CD4-positive, alpha-beta T cell (primary cell): ENCODE measurements at places on chromosomes 2 and 18. TPM values are rescaled to one million over a fixed set of nuclear protein-coding genes. Genes with fewer than 3 reads are reported as not detected.

ACMSD gene
- not detected for total RNA-seq

DNA sequence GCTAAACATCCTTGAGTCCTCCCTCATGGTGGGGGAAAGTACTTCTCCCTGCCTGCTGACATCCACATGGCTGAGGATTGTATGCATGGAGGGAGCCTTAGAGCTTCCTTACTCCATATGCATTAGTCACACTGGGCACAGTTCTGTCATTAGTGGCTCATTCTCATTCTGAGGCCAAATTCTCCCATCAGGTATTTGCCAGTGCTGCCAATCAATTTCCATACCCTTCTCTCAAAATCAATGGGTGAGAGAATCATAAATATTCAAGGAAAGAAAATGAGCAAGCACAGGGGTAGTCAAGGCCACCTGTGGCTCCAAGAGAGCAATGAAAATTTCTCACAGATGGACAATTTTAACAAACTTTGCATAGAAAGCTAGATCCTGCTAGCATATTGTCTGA is 422.6 kb upstream of the SETBP1 start:
- no peak for DNase-seq

GRCh38 chr2:240223631-240224030 is 83.2 kb upstream of the OTOS start:
- DNase-seq = no peak

DNA sequence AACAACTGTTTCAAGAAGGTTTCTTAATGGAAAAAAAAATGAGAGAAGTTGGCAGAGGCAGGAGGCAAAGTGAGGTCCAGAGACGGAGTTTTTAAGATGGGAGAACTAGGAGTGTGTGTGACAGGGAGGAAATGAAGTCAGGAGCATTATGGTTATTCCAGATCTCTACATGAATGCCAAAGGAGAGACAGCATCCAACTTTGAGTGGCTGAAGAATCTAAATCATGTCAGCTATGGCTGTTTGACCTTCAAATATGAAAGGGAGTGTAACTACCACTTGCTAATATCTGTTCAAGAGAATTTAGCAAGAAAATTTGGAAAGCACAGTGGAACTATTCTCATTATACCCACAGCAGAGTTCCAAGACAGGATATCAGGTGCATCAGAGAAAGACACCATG is 81.2 kb upstream of the CCBE1 start:
- no peak for DNase-seq

GRCh38 chr2:74619651-74620297 is 28.4 kb downstream of the M1AP start:
- no peak for DNase-seq

GRCh38 chr2:72554381-72554780 is 271.5 kb downstream of the EXOC6B start:
- DNase-seq = no peak

DNA sequence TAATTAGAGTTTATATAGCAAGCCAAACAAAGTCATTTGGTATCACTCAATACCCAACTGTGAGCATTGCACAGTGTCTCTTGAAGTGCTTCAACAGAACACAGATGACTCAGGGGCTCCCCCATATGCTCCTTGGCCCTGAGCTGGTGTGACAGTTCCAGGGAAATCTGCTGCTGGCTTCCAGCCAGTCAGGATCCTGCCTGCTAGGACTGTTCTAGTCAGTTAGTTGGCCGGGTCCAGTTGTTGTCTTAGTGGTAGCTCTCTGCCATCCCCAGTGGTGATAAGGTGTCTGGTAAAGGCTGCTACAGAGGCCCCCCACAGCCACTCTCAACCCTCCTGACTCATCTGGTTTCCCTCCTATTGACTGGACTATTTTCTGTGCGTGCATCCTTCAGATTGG is 100.3 kb downstream of the IRS1 start:
- no peak for DNase-seq

DNA sequence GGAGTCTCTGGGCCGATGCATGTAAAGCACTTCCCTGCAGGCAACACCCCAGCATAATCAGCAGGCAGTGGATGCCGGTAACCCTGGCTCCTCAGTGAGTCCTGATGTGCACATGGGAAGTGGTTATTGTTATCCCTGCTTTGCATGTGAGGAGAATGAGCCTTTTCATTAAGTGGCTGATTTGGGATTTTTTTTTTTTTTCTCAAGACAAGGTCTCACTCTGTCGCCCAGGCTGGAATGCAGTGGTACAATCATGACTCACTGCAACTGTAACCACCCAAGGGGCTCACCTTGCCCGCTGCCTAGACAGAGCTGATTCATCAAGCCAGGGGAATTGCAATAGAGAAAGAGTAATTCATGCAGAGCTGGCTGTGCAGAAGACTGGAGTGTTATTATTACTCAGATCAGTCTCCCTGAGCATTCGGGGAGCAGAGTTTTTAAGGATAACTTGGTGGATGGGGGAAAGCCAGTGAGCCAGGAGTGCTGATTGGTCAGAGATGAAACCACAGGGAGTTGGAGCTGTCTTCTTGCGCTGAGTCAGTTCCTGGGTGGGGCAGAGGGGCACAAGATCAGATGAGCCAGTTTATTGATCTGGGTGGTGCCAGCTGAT is 95.4 kb downstream of the SOCS6 start:
- no peak for DNase-seq

SEMA4F gene
- 7.3 TPM for total RNA-seq

DNA sequence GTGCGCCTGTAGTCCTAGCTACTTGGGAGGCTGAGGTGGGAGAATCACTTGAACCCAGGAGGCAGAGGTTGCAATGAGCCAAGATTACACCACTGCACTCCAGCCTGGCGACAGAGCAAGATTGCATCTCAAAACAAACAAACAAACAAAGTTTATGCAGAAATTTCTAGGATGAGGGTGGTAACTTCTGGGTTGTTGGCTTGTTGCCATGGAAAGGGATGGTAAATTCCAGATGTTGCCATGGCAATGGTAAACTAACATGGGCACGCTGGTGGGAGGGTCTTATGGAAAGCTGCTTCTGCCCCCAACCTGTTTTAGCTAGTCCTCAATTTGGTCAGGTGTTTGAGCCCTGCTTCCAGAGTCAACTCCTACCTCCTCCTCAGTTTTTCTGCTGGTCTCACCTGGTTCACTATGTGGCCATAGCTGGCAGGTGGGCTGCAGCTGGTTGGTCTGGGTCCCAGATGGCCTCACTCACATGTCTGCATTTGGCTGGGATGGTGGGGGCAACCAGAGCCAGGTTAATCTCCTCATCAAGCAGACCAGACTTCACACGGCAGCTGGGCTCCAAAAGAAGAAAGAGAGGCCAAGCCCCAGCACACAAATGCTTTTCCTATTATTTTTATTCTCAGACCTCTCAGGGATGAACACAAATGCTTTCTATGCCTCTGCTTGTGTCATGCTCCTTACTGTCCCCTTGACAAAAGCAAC is 26.6 kb upstream of the TEX44 start:
- DNase-seq = no peak

DNA sequence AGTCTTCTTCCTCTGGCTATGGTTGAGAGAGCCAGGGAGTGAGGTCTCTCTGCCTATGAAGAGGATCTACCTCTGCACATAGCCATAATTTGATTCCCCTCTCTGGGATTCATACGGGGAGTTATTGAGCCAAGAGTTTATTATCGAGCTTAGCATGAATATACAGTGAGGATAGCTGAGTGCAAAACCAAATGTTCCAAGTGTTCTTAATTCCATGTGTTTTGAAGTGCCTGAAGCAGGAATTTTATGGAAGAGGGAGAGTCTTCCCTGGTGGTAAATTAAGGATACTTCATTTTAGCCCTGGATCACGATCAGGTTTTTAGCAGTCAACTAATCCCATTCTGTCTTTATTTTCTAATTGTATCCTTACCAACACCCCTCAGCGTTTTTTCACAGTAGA is 270.6 kb downstream of the C1D start:
- DNase-seq = no peak

GRCh38 chr2:176112375-176113302 is 3.9 kb upstream of the HOXD10 start:
- no peak for DNase-seq

ASB18 gene
- total RNA-seq = not detected

EGR4 gene
- total RNA-seq = 0.14 TPM

DNA sequence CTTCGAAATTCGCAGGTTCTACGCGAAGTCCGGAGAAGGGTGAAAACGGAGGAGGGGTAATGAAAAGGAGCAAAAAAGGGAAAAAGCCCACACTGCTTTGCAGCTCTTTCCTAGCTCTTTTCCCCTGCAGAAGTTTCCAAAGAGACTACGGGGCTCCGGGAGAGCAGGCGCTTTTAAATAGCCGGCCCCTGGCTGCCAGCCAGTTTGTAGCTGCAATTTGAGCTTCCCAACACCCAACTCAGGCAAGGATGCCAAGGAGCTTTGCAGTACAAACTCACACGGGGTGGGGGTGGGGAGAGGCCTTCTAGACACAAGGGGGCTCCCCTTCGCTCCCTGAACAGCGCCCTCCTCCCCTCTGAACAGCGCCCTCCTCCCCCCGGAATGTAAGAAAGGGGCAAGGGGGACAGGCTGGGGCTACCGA is at the start of gene IGFBP5:
Gene IGFBP5 (minus strand): TSS at position 149 of the 421 bp plus-strand sequence. CDS start 774 bp downstream, outside the sequence.
- DNase-seq = no peak

DNA sequence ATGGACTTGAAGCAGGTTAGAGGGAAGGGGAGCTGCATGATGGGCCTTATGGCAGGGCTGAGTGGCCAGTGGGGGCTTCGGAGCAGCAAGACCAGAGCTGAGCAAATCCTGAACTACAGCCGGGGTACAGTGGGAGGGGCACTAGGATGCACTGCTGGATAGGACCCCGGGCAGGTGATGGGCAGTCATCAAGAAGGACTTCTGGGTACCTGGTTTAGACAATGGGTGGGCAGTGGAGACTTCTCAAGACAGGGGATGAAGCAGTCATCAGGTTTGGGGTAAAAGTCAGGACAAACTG is 507.4 kb upstream of the MYT1L start:
- DNase-seq = no peak

- DNase-seq = no peak
Observed at GRCh38 chr2:232249096-232249495, 129.5 kb upstream of the ALPP start.

- DNase-seq = no peak
Observed at GRCh38 chr2:222698276-222698675, 26.8 kb downstream of the MOGAT1 start.

DNA sequence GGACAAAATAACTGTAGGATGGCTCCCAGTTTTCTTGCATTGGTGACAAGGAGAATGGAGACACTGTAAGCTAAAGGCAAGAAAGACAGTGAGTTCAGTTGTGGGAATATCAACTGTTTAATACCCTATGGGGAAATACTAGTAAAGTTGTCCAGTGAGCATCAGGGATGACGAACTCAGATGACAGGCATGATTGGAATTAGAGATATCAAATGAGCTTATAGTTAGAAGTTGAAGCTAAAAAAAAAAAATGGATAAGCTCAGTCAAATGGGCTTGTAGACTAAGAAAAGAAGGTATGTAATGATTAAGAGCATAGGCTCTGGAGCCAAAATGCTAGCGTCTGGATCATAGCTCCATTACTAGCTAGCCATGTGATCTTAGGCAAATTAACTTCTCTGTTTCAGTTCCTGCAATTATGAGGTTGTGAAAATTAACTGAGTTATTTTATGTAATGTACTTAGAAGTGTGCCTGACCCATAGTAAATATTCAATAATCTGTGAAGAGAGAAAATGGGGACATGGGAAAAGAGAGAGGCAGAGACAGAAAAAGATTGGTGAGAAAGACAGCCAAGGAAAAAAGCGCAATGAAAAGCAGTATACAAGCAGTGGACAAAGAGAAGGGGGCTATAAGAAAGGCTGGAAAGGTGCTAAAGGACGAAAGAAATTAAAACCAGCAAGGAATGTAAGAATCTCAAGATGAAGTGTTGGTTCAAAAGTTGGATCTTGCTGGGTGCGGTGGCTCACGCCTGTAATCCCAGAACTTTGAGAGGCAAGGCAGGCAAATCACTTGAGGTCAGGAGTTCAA is 95.7 kb upstream of the SLC39A10 start:
- no peak for DNase-seq

GRCh38 chr18:24567199-24567598 is 106.8 kb downstream of the HRH4 start:
- DNase-seq = no peak

TMEM169 gene
- 0.27 TPM for total RNA-seq

GRCh38 chr2:216855605-216856004 is 4.3 kb downstream of the TNP1 start:
- no peak for DNase-seq

- no peak for DNase-seq
Observed at GRCh38 chr2:68739595-68740399, 5.2 kb downstream of the ARHGAP25 start.

DNA sequence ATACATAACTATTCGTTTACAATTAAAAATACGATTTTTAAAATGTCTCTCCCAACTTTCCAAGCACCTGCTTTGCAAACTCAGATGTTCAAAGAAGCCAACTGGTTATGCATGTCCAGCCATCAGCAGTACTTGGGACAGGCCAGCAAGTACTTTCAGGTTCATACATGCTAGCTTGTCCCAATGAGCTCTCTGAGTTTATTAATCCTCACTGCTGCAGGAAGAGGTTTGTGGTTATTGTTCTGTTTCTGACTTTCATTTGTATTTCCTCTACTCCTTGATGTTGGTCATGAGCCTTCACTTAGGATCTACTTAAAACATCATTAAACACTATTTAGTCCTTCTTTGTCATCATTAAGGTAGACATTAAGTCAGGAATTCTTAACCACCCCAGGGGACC is 374.1 kb downstream of the LRATD1 start:
- DNase-seq = no peak

DNA sequence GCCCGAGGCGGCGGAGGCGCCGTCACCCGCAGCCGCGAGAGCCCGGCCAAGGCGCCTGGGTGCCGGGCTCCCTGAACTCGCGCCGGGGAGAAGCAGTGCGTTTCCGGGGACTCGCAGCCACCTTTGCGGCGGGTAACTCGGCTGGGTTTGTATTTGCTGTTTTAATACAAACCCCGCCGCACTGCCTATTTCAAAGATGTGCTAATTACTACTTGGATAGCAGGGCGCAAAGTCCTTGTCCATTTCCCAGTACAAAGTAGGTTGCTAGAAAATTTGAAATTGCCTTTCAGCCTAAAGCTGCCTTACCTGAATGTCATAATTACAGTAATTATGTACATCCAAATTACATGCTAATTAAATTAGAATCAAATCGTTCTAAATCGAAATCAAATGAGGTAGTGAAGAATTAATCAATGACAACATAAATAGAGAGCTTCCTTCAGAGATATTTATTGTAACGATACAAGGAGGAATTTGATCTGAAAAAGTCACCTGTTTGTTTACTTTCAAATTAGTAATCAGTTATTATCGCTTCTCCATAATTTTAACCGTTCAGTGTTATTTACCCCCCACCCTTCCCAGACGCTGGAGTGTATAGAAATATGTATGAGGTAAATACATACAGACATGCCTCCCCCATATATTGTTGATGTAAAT is 8.1 kb downstream of the SP9 start:
- peak; percentile 35 for DNase-seq

SLC16A14 gene
- total RNA-seq = 0.89 TPM

DNA sequence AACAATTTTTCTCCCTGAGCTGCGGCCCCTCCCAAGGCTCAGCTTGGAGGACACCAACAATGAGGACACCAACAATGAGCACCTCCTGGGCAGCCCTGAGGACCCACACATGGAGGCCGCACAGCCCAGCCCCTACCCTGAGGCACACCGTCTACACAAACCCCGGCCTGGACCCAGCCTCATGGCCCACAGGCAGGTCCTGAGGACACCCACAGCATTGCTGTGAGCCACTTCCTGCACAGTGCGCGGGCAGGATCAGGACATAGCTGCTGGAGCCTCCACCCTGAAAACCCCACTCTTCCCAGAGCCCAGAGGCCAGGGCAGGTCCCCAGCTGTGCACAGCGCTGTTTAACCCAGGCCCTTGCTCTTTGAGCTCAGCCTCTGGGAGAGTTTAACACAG is 194.3 kb downstream of the RTP5 start:
- no peak for DNase-seq

GRCh38 chr18:70380915-70381896 is 92.4 kb downstream of the SOCS6 start:
- no peak for DNase-seq

UGT1A8 gene
- total RNA-seq = not detected
